D721Med (cell line): ENCODE measurements at places on chromosomes 3 and 15.

DNA sequence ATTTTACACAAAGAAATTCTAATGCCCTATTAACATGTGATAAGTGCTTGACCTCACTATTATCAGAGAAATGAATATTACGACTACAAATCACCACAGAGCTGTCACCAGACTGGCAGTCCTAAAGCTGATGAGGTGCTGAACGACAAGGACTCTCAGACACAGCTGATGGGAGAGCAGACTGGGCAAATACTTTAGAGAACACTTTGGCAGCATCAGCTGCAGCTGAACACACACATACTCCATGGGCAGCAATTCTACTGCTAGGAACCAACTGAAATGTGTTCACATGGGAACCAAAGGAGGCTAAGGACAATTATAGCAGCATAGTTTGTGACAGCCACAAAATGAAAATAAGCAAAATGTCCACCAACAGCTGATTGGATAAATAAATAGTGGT is 45.5 kb downstream of the SUSD5 start:
- no peak for DNase-seq

- no peak for DNase-seq
Observed at GRCh38 chr3:51816723-51817122, 37.7 kb upstream of the IQCF6 start.

GRCh38 chr3:52313774-52314188 is 2.3 kb upstream of the DNAH1 start:
- no peak for DNase-seq

DNA sequence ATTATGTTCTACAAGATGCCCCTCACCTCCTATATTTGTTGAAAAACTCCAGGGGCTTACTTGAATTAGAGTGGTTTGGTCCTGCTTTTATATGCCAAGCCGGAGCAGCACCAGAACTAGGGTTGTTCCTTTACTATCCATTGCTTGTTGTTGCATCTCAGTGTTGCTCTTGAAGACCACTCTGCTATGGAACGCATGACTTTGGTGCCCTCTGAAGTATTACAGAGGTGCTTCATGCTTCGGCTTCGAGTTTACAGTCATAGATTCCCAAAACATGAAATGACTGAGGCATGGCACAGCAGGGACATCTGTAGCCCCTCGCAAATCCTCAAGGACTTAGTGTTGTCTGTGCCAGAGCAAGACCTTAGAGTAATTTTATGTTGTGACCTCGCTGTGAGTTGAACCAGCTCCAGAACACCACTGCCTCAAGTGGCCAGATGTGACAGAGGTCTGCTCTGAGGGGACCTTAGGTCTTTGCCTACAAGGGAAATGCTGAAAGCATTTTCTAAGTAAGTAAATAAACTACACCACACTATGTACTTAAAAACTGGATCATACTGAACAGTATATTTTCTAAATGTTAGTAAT is 67.2 kb upstream of the SIAH2 start:
- no peak for DNase-seq

DNA sequence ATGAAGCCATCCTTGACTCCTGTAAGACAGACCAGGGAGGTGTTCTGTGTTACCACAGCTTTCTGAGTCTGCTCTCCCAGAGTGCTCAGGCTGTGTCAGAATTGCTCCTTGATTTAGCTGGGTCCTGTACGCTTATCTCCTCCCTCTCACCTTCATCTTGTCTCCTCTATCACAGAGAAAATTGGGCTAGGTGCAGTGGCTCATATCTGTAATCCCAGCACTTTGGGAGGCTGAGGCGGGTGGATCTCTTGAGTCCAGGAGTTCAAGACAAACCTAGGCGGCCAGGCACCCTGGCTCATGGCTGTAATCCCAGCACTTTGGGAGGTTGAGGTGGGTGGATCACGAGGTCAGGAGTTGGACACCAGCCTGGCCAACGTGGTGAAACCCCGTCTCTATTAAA is 5.9 kb downstream of the SCAMP5 start:
- DNase-seq, result no peak

- DNase-seq, result no peak
Observed at GRCh38 chr3:47581835-47582234, 3.2 kb upstream of the CSPG5 start.

DNA sequence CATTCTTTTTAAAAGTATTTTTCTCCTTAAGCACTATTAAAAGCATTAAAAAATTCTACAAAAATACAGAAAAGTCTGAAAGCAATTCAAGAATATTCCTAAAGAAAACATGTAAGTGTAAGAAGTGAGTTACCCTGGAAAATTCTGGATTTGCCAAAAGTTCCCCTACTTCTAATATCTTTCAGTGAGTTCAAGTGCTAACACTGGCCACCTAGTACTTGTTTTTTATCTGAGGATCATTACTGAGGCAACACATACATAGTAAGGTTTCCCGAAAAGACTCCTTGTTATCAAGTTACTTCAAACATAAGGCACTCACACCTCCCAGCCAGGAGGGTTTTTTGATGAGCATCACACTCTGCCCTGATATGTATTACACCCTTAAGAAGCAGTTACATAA is 158.4 kb downstream of the TIGIT start:
- DNase-seq, result no peak
